Colonic mucosa (tissue), 4 donors: ENCODE measurements at places on chromosomes 13 and 19. TPM values are rescaled to one million over a fixed set of nuclear protein-coding genes. Genes with fewer than 3 reads are reported as not detected.

Gene MYH14
- 509 TPM for total RNA-seq

DNA sequence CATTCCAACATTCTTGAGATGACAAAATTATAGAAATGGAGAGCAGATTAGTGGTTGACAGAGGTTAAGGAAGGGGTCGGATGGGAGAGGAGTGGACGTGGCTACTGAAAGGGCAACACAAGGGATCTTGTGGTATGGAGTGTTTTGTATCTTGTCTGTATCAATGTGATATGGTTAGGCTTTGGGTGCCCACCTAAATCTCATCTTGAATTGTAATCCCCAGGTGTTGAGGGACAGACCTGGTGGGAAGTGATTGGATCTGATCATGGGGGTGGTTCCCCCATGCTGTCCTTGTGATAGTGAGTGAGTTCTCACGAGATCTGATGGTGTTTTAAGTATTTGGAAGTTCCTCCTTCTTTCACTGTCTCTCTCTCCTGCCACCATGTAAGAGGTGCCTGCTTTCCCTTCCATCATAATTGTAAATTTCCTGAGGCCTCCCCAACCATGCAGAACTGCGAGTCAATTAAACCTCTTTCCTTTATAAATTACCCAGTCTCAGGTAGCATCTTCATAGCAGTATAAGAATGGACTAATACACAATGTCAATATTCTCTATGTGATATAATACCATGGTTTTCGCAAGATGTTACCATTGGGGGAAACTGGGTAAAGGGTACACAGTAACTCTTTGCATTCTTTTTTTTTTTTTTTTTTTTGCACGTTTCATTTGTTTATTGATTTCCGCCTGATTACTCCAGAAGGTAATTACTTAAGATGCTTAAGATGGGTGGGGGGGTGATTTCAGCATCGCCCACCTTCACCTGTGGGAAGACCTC, 4.9 kb upstream of the IFNL4 start:
- H3K4me3 ChIP-seq = no peak overlapping the region
- no peaks in the 10 kb centered on the region for H3K4me1 ChIP-seq
- DNase-seq = no peak
- H3K27ac ChIP-seq = no peak overlapping the region
- H3K36me3 ChIP-seq = no peaks in the 10 kb centered on the region

DNA sequence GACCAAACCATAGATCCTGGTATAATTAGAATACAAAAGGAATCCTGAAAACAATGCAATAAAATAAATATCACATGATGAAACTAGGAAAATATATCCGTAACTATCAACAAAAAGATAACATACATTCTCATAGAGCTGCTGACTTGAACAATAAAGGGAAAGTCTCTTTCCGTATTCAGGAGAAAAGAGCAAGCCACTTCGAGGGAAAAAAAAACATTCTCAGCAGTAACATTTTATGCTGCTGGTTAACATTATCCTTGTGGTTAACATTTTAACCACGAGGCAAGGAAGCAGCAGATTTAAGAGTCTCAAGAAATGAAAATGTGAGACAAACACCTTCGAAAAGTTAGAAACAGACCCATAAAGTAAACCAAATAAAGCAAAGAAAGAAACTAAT, 25.8 kb downstream of the NALCN start:
- DNase-seq = no peak
- no peaks in the 10 kb centered on the region for H3K36me3 ChIP-seq
- no peaks in the 10 kb centered on the region for H3K27me3 ChIP-seq

Gene SIGLEC9
- total RNA-seq = 1.7 TPM

Gene ARRDC2
- total RNA-seq = 15.8 TPM

DNA sequence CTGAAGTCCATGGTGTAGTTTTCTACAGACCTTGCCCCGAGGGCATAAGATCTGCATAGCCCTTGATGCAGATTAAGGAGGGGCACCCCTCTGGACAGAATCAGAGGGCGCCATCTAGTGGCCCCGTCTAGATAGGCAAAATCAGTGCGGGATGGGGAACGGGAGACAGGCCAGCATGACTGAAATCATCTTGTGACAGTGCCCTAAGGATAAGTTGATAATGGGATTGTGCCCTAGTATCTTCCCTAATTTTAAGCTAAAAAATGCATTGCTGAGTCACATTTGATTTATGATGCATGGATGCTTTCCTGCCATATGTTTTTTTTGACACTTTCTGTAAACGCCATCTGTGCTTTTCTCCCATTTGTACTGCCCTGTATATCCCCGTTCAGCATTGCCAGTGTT, 19.0 kb upstream of the GPI start:
- no peaks in the 10 kb centered on the region for H3K4me1 ChIP-seq
- no peak overlapping the region for H3K27ac ChIP-seq
- no peaks in the 10 kb centered on the region for H3K27me3 ChIP-seq
- H3K4me3 ChIP-seq = no peak overlapping the region
- peaks cover 13% of the 10 kb centered on the region for H3K36me3 ChIP-seq
